ENCODE measurements at places on chromosomes 3 and 15.

- no peak for DNase-seq
These were observed 78.1 kb upstream of the RNF7 start for GRCh38 chr3:141659821-141660613.

DNA sequence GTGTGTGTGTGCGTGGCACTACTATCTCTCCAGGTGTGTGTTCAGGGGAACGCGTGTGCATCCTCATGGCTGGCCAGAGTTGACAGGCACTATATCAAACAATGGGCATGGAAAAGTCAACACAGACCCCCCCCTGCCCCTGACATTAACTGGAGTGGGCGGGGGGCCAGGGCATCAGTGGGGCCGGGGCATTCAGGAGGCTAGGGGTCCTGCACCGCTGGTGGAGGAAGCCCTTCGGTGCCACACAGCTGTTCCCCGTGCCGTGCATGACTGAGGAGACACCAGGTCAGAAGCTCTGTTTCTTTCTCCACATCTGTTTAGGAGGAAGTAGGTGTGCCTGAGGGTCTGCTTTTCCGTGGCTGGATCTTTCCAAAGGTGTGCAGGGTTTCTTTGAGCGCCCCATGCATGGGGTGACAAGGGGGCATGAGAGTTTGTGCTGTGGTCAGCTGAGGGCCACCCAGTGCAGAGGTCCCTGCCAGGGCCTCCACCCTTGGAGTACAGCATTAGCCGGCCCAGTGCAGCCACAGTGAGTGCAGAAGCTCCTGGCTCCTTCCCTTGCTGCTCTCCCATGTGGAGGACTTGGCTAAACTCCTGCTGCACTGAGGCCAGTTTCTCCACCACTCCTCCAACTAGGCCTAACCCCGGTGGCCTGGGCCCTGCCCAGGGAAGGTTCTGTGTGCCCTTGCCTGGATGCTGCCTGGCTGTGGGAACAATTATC lies 7.5 kb downstream of the C3orf22 start:
- no peak for DNase-seq

- DNase-seq, result no peak
These were observed 970 bp downstream of the DPPA4 start for GRCh38 chr3:109336291-109336861.

- DNase-seq, result no peak
These were observed 35.7 kb upstream of the GSK3B start for GRCh38 chr3:120129718-120130513.

GRCh38 chr3:30872879-30873278 lies 21.6 kb downstream of the GADL1 start:
- DNase-seq, result no peak
